Uterine smooth muscle cell (primary cell): ENCODE measurements at places on chromosomes 3 and 15. TPM values are rescaled to one million over a fixed set of nuclear protein-coding genes. Genes with fewer than 3 reads are reported as not detected.

NAALADL2 gene
- 11.9 and 13.7 TPM in 2 replicates for total RNA-seq

HRH1 gene
- total RNA-seq = 6.6 and 11.4 TPM in 2 replicates

TF gene
- total RNA-seq = under 0.01 TPM in 2 replicates

ABCF3 gene
- 51.6 and 57.7 TPM in 2 replicates for total RNA-seq

FAH gene
- 44.8 and 52.9 TPM in 2 replicates for total RNA-seq

PRSS50 gene
- total RNA-seq = 0.12 TPM in 1 of 2 replicates, not detected in the other

NDUFAF3 gene
- 58.4 and 80.2 TPM in 2 replicates for total RNA-seq

CCDC50 gene
- 127 and 134 TPM in 2 replicates for total RNA-seq

CFAP20DC gene
- 2.9 and 7.1 TPM in 2 replicates for total RNA-seq

SERPINI2 gene
- total RNA-seq = not detected in 2 replicates

ITIH1 gene
- not detected in 2 replicates for total RNA-seq

CEP19 gene
- total RNA-seq = 3.2 and 4.4 TPM in 2 replicates

SNURF gene
- 3.8 and 7.9 TPM in 2 replicates for total RNA-seq

EBLN2 gene
- total RNA-seq = 5.4 and 7.7 TPM in 2 replicates

RHOV gene
- not detected in 2 replicates for total RNA-seq

PCCB gene
- 56.2 and 67.5 TPM in 2 replicates for total RNA-seq

PLA2G4D gene
- total RNA-seq = not detected in 2 replicates

MESP1 gene
- 0.44 and 1.1 TPM in 2 replicates for total RNA-seq

ENTPD3 gene
- total RNA-seq = not detected in 2 replicates

ADAMTS7 gene
- 1.2 and 2.2 TPM in 2 replicates for total RNA-seq

SPATA12 gene
- 0.11 TPM in 1 of 2 replicates, not detected in the other for total RNA-seq

SLCO2A1 gene
- under 0.01 TPM in 1 of 2 replicates, not detected in the other for total RNA-seq

PARP9 gene
- 23.0 and 23.7 TPM in 2 replicates for total RNA-seq

PPP1R14D gene
- total RNA-seq = not detected in 2 replicates

ARHGEF26 gene
- total RNA-seq = 2.1 and 2.2 TPM in 2 replicates

CHRNA7 gene
- 0.37 and 1.2 TPM in 2 replicates for total RNA-seq

CADM2 gene
- not detected in 2 replicates for total RNA-seq
